ENCODE measurements at places on chromosomes 1 and 21.

DNA sequence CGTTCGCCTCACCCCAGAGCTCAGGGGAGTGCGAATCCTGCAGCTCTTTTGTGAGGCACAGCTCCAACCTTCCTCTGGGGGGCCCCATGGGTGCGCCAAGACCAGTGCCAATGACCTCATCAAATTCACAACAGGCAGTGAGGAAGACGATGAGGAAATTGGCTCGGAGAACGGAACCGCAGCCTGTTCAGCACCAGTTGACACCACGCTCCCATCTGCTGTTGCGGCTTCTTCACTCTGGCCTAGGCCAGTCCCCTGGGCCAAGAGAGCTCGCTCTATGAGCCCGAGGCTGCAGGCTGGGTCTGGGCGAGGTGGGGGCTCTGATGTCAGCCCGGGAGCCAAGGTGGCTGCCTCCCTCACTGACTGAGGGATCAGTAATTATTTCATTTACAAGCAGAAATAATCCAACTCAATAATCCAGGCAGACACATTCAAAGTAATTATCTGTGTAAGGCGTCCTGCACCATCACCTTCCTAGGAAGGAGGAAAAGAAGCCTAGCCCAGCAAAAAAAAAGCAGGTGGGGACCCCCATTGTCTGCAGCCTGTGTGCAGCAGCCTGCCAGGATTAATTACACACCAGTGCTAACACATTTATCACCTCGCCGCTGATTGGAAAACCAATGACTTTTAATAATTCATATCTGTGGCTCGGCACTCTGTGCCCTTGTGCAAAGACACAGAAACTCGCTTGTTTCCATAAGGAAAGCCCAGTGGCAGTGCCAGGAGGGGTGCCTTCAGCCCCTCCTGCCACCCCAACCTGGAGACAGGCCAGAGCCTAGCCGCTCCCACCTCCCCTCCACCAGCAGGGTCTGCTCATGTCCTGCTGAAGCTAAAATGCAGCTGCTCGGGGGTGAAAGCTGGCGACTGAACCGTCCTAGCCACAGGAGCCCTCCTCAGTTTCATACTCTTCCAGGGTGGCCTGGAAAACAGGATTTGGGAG lies 1.9 kb downstream of the PLEKHA6 start:
- DNase-seq, result no peak

GRCh38 chr1:65267271-65267670 lies 42.1 kb upstream of the DNAJC6 start:
- no peak for DNase-seq

DNA sequence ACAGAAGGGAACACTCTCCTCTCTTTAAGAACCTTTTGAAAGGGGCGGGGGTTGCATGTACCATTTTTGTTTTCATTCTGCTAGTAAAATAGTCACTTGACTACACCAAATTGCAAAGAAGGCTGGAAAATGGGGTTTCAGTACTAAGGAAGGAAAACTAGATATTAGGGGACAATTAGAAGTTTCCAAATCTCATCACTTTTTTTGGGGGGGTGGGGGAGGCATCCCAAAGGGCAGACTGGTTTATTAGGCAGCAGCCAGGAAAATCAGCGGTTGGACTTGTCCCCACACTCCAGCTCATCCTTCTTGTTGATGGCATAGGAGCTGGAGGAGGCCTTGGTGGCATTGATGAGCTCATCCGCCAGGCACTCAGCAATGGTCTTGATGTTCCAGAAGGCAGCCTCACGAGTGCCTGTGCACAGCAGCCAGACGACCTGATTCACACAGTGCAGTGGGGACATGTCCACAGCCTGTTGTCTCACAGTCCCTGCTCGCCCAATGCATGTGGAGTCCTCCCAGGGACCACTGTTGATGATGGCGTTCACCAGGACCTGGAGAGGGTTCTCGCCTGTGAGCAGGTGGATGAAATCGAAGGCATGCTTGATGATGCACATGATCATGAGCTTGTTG lies 1.7 kb upstream of the TMEM50B start:
- no peak for DNase-seq

- DNase-seq, result no peak
These were observed 222.7 kb upstream of the PLD5 start for GRCh38 chr1:242747233-242747632.

- no peak for DNase-seq
These were observed at the start of gene HSD11B1 for GRCh38 chr1:209704584-209704983. Gene HSD11B1 (plus strand): TSS chr1:209704846. CDS start chr1:209704943, 97 bp downstream.

GRCh38 chr1:117609471-117609911 lies 3.6 kb downstream of the TENT5C start:
- DNase-seq, result no peak

GRCh38 chr1:40276122-40276521 lies 18.1 kb downstream of the ZMPSTE24 start:
- no peak for DNase-seq

DNA sequence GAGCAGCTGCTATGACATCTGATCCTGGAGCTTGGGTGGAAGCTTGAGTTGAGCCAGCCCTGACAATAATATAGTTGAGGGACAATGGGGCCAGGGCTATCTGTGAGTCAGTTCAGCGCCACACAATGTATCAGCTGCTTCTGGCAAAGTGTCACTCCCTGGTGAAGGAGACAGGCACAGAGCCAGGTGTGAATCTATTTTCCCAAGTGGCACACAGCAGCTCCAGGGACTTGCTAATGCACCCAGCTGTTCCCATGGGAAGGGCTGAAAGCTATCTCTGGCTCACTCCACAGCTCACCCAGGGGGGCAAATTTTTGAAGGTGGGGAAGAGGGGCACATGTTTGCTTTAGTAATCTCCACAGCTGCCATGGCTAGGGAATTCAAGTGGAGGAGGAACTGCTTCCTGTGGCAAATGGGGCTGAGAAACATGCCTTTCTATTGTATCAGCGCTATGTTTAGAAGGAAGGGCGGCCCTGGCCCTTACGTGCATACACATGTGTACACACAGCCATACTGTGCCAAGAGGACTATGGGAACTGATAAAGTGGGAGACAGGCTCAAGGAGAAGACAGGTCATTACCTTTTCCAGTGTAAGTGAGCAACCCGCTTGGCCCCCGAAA lies 2.2 kb downstream of the CYB5R1 start:
- no peak for DNase-seq

- DNase-seq, result no peak
These were observed 48.6 kb downstream of the WNT2B start for GRCh38 chr1:112557385-112557784.

- DNase-seq, result no peak
These were observed 53.1 kb downstream of the NAV1 start for GRCh38 chr1:201591981-201592380.

- no peak for DNase-seq
These were observed 45.6 kb upstream of the GADD45A start for GRCh38 chr1:67639361-67639760.

DNA sequence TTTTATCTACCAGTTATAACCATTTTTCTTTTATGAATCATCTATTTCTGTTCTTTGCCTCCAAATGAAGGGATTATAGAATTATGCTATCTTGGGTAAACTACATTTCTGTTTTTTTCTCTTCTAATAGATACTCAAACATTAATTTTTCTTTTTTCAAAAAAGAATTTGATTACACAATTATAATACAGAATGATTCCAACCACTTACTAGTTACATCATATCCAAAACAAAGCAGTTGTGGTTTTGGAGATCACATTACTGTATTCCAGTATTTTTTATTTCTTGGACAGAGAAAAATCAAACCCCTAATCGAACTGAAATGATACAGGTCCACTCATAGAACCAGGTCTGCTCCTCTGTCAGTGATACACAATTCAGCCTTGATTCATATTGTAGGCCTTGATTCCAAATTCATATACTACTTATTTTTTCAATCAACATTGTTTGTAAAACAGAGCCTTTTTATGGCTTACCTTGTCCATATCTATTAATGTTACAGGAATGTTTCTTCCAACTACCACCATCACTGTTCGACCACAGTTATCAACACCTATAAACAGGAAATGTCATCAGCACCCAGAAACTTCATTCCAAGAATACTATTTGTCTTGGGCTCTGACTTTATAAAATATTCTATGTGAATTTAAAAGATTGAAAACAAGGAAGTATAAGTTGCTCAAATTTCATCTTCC lies 43.2 kb downstream of the GDAP2 start:
- no peak for DNase-seq

GRCh38 chr1:111908011-111908621 lies 81.4 kb downstream of the KCND3 start:
- no peak for DNase-seq

GRCh38 chr21:37208741-37209225 lies 58.4 kb downstream of the VPS26C start:
- DNase-seq, result no peak

DNA sequence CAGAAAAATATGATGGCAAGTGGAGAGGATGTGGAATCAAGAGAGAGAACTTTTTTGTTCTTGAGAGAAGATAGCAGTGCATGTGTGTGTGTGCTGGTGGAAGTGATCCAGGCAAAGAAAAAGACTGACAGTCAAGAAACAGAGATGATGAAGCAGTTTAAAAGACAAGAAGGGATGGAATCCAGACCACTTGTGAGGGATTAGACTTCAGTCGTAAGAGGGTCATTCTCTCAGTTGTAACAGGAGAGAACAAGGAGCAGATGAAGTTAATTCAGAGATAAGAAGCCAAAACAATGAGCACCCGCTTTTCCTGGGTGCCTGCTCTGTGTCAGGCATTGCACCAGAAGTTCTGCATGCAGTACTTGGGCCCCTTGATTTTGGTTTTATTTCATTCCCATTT lies 76.6 kb downstream of the RNF220 start:
- DNase-seq, result no peak

All from stimulated activated CD8-positive, alpha-beta memory T cell treated with anti-CD3 and anti-CD28 coated beads, Interleukin-4, amount 100 ng/mL, for 48 hours (primary cell).